ENCODE measurements at places on chromosomes 3 and 15.

DNA sequence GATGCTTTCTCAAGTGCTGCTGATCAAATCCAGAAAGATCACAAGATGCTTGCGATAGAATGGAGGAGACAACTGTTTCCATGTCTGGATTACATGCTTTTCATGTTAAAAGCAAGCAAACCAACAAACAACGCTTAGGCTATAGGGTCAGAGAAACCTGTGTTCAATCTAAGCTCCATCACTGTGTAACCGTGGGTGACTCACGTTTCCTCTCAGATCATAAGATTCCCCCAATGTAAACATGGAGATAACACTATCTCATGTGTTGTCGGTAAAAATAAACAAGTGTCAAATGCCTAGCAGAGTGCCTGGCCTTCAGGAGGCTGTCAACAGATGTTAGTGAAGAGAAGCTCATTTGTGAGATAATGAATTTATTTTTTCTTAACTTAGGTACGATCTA lies 907.8 kb downstream of the NTRK3 start:
- no peak for DNase-seq

- no peak for DNase-seq
These were observed 102.7 kb downstream of the ROBO2 start for GRCh38 chr3:77142578-77142977.

- no peak for DNase-seq
These were observed 27.4 kb upstream of the TIPARP start for GRCh38 chr3:156646958-156647357.

DNA sequence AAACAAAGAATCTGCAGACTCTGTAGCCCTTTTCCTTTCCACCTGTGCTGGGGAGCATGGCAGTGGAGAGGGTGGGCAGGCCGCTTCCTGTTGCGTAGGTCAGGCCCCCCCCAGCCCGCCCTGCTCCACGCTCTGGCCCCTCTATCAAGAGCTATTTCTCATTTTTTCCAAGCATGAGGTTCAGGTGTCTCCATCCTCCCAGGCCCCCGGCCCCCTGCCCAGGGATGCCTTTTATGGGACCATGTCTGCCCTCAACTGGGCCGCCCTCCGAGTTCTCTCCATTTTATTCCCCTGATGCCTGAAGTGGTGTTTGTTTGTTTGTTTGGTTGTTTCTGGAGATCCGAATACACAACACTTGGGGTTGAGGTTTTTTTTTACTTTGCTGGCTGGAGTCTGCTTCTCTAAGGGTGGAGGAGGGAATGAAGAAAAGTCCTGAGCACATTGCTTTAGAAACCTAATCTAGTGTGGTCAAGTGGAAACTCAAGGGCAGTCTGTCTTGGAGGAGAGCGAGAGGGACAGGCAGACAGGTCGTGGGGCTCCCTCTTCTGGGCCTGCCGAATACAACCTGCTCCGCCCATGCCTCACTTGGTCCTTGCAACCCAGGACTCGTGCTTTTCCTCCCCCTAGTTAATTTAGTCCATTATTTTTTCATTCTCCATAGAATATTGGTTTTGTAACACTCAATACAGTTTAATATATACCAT lies 176.5 kb upstream of the LYSMD4 start:
- peak; percentile 26 for DNase-seq

- DNase-seq = peak; percentile 42
These were observed 33.9 kb downstream of the PFN2 start for GRCh38 chr3:149936812-149937230.

DNA sequence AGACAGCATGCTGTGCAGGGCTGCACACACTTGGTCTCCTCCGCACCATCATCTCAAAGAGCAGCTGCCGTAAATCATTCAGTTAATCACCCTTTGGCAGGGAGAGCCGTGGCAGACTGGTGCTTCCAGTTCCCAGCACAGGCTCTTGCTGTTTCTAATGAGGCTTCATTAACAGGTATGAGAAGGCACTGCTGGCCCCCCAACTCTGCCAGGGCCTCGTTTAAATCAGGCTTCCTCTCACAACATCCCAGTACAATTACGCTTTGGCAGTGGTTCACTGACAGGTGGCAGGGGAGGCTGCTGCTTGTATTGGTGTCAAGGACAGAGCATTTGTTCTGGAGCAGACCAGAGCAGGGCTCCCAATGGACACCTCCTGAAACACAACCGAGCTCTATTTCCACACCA lies 77.1 kb downstream of the BFSP2 start:
- no peak for DNase-seq

DNA sequence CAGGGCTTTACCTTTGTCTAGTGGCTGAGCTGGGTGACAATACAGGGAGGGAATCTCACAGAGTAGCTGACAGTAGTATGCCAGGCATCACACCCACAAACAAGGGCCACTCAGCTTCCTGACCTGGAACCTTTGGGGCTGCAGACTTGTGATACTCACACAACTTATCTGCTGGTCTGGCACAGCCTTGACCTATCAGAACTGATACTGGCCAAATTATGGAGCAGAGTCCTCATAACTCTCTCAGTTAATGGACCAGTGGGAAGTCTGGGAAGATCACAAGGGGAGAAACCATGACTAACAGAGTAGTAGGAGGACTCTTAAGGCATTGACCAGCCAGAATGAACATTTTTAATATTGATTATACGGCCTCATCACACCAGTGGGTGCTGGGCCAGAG lies 19.4 kb downstream of the MRPL46 start:
- DNase-seq = no peak

DNA sequence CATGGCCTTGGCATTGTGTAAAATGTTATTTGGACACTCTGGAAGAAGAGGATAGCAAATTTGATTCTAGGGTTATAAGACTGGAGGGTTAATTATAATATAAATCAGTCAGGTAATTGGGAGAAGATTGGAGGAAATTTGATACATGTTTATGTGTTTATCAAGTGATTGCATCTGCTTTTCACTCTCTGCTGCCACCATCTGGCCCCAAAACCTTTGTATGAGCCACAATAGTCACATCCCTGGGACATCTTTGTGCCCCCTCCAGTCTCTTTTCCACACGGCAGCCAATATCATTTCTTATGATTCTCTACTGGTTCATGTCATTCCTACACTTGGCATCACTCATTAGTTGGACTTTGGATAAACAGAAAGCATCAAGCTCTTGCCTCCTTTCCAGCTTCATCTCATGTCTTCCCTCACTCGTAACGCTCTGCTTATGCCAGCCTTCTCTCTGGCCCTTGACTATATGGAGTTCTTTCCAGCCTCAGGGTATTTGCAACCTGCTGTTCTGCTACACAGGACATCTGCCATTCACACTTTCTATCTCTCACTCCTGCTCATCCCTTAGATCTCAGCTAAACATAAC lies 602.3 kb upstream of the SUCLG2 start:
- DNase-seq = peak; percentile 7

- DNase-seq = no peak
These were observed 2.5 kb downstream of the UBL7 start for GRCh38 chr15:74458473-74458872.

DNA sequence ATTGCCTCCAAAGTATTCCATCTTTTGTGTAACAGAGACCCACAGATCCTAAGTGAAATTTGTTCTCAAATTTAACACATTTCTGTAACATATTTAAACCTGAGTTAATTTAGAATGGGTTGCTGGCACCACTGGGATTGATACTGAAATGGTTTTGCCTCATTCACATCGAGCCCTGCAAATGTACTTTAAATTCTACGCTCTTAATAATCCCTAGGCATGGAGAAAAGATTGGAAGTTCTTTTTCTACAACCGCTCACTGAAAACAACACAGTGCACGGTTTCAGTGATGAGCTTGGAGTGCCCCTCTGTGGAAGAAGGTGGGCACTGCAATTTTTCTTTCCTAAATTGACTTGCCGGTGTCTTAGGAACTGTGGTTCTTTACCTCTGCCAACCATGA lies 109.9 kb upstream of the ATP11B start:
- peak; percentile 81 for DNase-seq

DNA sequence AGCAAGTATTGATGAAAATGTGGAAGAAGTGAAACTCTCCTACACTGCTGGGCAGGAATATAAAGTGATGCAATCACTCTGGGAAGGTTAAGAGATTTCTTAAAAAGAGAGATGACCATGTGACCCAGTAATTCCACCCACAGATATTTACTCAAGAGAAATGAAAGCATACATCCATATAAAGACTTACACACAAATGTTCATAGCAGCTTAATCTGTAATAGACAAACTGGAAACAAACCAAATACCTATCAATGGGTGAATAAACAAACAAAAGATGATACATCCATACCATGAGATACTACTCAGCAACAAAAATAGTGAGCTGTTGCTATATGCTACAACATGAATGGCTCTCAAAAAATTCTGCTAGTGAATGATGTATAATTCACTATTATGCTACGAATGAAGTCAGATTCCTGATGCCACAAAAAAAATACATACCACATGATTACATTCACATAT lies 463.3 kb downstream of the MAGI1 start:
- DNase-seq = no peak

GRCh38 chr3:127172781-127173515 lies 20.0 kb upstream of the PRR23E start:
- DNase-seq = peak; percentile 8

DNA sequence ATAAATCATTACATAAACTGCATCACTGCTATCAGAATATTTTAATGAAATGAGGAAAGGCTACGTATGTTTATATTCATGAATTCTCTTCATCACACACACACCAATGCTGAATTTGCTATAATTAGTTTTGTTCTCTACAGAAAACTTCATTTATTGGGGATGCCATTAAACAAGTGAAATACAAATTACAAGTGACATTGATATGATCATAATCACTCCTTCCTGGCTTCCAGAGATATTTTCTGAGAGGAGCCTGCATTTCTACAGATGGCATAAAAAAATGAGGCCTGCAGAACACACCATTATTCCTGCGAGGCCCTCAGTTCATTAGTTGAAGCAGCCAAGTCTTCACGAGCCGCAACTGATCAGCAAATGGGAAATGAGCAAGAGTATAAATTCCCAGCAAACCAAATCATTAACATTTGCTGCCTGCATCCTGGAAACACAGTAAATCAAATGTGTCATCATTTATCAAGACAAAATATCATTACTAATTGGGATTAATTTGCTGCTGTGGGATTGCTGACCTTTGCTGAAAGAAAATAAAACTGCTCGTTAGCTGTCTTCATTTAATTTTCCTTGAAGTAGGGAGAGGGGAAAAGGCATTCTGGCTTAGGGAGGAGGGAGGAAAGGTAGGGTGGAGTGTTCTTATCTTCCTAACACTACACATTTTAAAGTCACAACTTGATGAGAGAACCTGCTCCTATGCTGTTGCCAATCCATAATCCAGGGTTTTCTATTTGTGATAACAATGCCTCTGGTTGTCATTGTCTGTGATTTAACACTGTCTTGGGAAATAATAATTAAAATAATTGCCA lies 921.9 kb downstream of the SQOR start:
- no peak for DNase-seq

GRCh38 chr15:67089217-67090193 lies 24.1 kb downstream of the SMAD3 start:
- DNase-seq = no peak

DNA sequence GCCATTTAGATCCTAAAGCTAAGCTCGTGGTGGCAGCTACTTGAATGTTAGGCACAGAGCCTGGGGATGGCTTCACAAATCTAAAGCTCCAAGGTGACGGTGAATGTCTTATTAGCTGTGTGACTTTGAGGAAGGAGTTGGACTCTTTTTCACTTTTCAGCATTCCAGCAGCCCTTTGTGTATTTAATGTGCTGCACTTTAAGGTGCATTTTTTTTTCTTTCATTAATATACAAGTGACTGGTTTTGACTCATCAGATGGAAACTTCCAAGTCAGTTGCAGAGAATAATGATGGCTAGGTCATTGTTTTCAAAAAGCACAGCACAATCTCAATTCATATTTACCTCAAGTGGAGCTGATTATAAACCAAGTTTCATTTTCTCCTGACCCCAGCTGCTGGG lies 55.8 kb downstream of the TMED3 start:
- no peak for DNase-seq

DNA sequence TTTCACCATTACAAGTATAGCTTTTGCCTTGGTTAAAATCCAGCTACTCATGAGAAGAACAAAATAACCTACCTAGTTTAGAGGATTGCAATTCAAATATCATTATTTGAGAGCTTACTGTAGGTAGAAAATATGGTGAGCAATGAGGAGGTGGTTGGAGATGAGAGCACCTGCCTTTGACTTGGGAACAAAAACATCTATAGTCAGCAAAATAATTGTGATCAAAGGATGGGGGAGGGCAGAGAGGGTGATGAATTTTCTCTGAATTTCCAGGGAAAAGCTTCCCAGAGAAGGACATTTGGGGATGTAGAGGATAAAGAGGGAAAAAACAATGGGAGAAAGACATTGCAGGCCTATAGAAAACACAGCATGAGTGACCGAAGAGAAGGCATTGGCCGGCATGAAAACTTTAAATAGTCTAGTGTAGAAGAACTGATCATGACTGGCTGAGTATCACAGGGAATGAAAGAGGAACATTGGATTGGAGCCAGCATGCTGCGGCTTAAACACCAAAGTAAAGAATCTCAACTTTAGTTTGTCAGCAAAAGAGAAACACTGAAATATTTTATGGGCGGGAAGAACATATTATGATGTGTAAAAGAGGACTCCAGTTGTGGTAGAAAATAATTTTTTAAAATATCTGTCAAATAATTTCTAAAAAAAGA lies 581.3 kb downstream of the UNC13C start:
- DNase-seq = peak; percentile 61

GRCh38 chr3:127209155-127209839 lies 16.4 kb downstream of the PRR23E start:
- no peak for DNase-seq

DNA sequence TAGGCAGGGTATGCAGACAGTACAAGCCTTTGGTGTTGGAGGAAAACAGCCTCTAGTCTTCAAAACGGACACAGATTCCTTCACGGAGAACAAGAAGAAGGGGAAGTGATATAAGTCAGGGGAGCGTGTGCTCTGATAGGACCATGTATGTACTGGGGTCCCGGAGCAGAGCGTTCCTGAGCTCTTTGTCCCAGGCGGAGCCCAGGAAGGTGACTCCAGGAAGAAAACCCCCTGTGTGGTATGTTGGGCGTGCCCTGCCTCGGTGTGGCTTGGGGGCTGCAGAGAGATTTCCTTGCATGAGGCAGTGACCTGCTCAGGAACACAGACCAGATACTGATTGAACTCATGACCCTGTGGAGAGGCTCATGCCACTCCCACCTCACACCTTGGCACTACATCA lies 21.7 kb downstream of the MELTF start:
- DNase-seq = no peak

GRCh38 chr3:77065750-77066149 lies 25.9 kb downstream of the ROBO2 start:
- DNase-seq = no peak

DNA sequence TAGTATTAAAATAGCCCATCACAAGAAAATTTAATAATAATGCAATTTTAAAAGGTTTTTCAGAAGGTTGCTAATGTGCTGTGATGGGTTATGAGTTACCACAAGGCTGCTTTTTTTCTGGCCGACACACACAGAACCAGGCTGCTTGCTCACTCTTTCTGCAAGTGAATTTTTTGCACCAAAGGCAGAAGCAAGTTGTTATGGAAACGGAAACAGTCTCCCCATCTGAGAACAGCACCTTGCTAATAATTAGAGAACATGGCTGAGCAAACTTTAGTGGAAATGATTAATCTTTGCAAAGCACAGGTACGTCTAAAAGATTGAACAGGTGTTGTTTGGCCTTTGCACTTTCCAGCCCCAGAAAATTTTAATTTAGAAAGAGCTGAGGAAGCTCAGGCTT lies 51.0 kb downstream of the CACNA2D3 start:
- DNase-seq = no peak

- no peak for DNase-seq
These were observed 2.8 kb downstream of the NFKBIZ start for GRCh38 chr3:101851850-101852714.

Measured in hematopoietic multipotent progenitor cell treated with erythropoietin and hydrocortisone succinate and interleukin-3 and kit ligand, for 4 days (in vitro differentiated cells).